ENCODE measurements at places on chromosomes 3 and 15.

GRCh38 chr3:133211449-133211848 lies 173.3 kb downstream of the TMEM108 start:
- DNase-seq = no peak

- no peak for DNase-seq
These were observed 96.3 kb downstream of the STT3B start for GRCh38 chr3:31629054-31629453.

DNA sequence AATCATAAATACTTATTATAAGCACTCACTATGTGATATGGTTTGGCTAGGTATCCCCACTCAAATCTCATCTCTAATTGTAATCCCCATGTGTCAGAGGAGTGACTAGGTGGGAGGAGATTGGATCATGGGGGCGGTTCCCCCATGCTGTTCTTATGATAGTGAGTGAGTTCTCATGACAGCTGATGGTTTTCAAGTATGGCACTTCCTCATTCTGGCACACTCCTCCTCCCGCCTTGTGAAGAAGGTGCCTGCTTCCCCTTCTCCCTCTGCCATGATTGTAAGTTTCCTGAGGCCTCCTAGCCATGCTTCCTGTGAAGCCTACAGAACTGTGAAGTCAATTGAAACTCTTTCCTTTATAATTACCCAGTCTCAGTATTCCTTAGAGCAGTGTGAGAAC lies 53.3 kb upstream of the CHMP2B start:
- DNase-seq = no peak

- DNase-seq = no peak
These were observed 344.7 kb downstream of the CHL1 start for GRCh38 chr3:541062-541801.

DNA sequence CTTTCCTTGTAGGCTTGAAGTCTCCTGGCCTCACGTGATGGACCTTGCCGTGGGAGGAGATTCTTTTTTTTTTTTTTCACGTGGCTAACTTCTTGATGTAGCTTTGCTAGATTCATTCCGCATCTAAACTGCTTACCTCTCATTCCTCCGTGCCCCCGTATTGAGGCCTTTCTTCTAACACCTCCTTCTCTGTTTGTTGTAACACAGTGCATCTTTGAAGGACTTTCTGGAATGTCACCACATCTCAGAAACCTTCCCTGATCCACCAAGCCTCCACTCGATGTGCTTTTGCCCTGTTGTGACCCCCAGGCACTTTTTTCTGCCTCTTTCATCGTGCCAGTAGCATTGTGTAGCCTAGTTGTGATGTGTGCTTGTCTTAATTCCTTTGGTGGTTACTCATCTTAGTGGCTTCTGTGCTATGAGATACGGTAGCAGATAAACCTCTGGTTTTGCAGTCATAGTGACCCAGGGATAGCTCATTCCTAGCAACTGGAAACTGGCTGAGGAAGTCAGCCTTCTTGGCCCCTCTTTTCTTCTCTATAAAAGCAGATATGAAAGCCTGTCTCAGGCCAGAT lies 1.6 kb upstream of the BNC1 start:
- no peak for DNase-seq
